ENCODE measurements at places on chromosomes 2 and 18. TPM values are rescaled to one million over a fixed set of nuclear protein-coding genes. Genes with fewer than 3 reads are reported as not detected.

The TTN gene
- total RNA-seq, result 3.1 TPM

The RESP18 gene
- not detected for total RNA-seq

GRCh38 chr2:10844097-10844496 is 31.5 kb upstream of the PDIA6 start:
- H3K4me1 ChIP-seq, result no peaks in the 10 kb centered on the region
- peaks cover 4% of the 10 kb centered on the region for H3K27me3 ChIP-seq
- no peak overlapping the region for H3K27ac ChIP-seq
- DNase-seq, result no peak

GRCh38 chr2:16291731-16292550 is 351.6 kb downstream of the MYCN start:
- no peaks in the 10 kb centered on the region for H3K27me3 ChIP-seq
- H3K4me3 ChIP-seq, result no peak overlapping the region

The CNTNAP5 gene
- not detected for total RNA-seq

The TMEM87B gene
- total RNA-seq, result 14.5 TPM

The CNDP1 gene
- not detected for total RNA-seq
